ENCODE measurements at places on chromosomes 5 and 9. TPM values are rescaled to one million over a fixed set of nuclear protein-coding genes. Genes with fewer than 3 reads are reported as not detected.

DNA sequence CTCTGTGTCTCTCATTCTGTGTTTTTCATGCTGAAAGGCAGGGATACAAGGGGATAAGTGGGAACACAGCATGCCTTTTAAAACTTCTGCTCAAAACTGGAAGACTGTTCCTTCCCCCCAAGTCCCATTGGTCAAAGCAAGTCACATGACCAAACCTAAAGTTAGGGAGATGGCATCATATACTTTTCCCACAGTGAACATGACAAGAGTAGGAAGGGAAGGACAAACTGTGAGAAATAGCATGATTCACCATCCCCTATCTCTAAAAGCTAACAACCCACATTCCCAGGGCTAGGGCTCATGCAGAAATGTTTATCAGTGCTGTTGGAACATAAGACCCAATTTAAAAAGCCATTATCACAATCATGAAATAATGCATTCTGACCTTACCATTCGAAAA, 24.2 kb upstream of the SHISAL2B start:
- DNase-seq: no peak

Gene SLIT3
- 56.7 TPM for polyA plus RNA-seq

Gene PFN3
- polyA plus RNA-seq: 0.50 TPM

Gene OR1J4
- not detected for polyA plus RNA-seq

DNA sequence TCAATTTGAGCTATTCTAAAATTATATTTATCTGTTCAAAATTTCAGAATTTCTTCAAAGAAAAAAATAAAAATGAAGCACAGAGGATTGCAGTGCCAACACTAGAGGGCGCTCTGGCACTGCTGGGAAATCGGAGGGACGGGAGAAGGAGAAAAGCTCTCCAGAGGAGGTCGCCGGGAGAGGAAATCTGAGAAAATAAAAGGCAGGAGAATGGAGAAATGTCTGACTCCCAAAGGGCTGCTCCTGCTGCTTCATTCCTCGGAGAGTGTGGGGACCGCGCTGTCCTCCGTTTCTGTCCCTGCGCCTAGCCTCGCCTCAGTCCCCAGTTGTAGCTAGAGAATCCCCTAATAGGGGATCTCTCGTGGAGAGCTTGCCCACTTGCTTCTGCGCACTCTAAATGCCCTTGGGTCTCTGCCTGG, 40.0 kb upstream of the ARSB start:
- peak; percentile 59 for DNase-seq

- no peak for DNase-seq
Measured at GRCh38 chr5:168876419-168876818, 297.3 kb upstream of the PANK3 start.

DNA sequence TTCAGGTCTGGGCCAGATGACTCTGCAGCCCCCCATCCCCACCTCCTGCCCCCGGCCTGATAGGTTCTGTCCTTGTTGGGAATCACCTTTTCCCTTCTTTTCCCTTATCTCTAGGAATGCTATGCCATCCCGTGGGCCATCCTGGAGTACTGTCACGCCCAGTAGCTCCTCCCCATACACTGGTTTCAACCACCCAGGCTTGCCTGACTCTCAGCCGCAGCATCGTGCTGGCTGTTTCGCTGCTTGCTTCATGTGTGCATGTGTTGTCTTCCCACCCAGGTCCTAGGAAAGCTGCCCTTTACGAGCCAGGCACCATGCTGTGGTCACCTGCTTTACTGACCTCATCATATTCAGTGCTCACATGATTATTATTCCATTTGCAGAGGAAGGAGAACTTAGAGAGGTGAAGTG, 71.8 kb downstream of the ANGPTL2 start:
- DNase-seq: no peak

DNA sequence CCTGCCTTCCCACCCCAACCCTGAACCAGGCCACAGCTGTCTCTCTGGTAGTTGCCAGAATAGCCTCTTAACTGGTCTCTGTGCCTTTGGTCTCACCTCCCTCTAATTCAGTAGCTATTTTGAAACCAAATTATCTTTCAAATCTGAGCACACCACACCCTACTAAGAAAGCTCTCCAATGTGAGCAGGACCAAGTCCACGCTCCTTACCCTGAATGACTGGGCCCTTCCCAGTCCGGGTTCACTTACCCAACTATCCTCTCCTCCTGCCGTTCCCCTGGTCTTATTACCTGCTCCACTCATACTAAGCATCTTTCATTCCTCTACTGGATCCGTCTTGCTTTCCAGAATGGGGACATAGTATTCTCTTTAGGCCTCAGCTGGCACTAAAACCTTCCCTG, 16.8 kb downstream of the ANKH start:
- no peak for DNase-seq

GRCh38 chr5:138369706-138370105, 17.2 kb downstream of the KDM3B start:
- DNase-seq: no peak

Gene ANKRD34B
- 0.35 TPM for polyA plus RNA-seq

Gene ECM2
- 18.1 TPM for polyA plus RNA-seq

GRCh38 chr9:99335280-99335679, 113.2 kb downstream of the SEC61B start:
- no peak for DNase-seq
